Stimulated activated CD8-positive, alpha-beta memory T cell treated with anti-CD3 and anti-CD28 coated beads, Interleukin-7, amount 100 ng/mL, for 4 hours (primary cell): ENCODE measurements at places on chromosomes 6 and 20.

- no peak for DNase-seq
Observed at GRCh38 chr6:52336919-52337561, 24.9 kb upstream of the PAQR8 start.

GRCh38 chr20:34881689-34882088 lies 5.3 kb downstream of the ACSS2 start:
- no peak for DNase-seq

DNA sequence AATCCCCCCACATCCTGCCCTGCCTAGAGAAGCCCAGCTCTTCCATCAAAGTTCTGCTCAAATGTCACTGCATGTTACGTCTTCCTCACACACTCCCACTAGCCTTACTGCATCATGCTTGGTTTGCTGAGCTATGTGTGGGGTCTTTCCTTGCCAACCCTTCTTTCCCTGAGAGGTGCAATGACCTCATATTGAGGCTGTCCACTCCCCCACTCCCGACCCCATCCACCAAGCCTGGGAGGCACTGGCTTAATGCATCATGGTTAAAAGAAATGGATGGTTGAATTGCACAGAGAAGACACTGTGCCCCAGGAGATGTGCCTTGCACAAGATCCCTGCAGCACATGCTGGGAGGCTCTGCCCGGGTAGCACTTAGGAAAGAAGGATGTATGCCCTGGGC lies 7.7 kb upstream of the IRF4 start:
- no peak for DNase-seq

DNA sequence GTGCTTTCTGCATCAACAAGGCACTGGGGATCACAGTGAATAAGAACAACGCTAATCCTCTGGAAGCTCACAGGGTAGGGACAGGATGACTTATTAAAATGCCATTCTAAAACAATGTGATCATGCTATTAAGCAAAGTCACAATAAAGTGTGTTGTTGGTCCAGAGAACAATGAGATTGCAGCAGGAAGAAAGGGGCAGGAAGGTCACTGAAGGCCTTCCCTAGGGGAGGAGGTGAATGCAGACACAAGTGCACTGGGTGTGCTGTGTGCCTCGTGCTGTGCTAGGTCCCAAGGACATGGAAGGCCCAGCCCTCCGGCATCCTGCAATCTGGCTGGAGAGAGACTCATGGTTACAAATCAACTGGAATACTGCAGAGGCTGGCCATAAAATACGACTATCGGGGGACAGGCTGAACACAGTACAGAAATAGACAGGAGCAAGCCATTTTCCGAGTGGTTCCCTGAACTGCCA lies 55.7 kb downstream of the LYRM4 start:
- no peak for DNase-seq

GRCh38 chr6:1377526-1377925 lies 11.8 kb upstream of the FOXF2 start:
- DNase-seq = no peak

GRCh38 chr6:121504227-121504626 lies 68.8 kb downstream of the GJA1 start:
- no peak for DNase-seq

- DNase-seq = no peak
Observed at GRCh38 chr20:21523895-21524294, 10.0 kb upstream of the NKX2-2 start.

DNA sequence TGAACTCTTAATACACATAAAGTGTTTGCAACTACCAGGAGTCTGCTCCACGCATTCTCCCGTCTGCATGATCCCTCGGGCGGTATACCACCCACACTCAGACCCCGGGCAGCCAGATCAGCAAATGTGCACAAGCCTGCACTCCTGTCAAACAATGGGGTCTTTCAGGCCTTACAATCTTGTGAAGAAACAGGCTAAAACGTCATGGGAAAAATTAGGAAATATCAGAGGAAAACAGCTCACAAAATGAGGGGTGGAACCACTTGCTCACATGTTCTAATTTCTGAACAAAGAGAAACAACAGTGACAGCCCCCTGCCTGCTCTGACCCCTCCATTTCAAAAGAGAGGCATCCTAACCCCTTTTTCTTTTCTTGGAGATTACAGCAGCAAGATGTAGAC lies 69.4 kb downstream of the BACH2 start:
- no peak for DNase-seq

GRCh38 chr6:149190224-149190831 lies 127.2 kb upstream of the TAB2 start:
- DNase-seq = no peak

DNA sequence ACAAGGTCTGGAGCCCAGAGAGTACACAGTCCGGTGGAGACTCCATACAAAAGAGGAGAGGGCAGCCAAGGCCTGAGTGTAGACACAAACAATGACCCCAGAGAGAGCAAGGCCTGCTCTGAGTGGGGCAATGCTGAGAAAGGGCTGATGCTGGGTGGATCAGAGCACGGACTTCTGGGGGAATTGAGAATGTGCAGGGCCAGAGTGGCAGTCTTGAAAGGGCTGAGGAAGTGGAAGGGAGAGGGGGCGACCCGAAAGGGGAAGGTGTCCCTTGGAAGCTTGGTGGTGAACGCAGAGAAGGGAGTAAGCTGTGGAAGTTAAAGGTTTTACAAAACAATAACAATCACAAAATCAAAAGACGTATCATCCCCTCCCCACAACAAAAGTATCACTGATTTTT lies 12.0 kb upstream of the GRM4 start:
- DNase-seq = no peak

DNA sequence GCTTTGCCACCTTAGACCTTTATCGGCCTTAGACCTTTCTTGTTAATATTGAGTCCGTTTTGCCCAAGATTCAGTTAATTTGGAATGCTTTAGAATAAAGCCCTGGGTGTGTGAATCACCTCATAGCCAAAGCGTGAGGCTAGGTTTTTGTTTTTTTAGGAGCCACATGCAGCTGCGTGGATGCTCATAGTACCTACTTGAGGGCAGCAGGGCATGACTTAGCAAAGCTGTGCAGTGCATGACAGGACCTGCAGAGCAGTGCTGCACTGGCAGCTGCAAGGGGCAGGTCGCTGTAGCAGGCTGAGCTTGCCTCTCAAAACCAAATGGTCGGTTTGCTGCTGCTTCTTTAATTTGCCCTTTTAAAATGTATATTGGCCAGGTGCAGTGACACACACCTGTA lies 116.1 kb downstream of the JAG1 start:
- DNase-seq = no peak

GRCh38 chr6:116672306-116672705 lies 3.7 kb upstream of the ZUP1 start:
- no peak for DNase-seq

GRCh38 chr20:1894951-1895673 lies at the start of gene SIRPA:
SIRPA (plus strand) TSS chr20:1895407; CDS start chr20:1895448, 41 bp downstream.
- DNase-seq = no peak

DNA sequence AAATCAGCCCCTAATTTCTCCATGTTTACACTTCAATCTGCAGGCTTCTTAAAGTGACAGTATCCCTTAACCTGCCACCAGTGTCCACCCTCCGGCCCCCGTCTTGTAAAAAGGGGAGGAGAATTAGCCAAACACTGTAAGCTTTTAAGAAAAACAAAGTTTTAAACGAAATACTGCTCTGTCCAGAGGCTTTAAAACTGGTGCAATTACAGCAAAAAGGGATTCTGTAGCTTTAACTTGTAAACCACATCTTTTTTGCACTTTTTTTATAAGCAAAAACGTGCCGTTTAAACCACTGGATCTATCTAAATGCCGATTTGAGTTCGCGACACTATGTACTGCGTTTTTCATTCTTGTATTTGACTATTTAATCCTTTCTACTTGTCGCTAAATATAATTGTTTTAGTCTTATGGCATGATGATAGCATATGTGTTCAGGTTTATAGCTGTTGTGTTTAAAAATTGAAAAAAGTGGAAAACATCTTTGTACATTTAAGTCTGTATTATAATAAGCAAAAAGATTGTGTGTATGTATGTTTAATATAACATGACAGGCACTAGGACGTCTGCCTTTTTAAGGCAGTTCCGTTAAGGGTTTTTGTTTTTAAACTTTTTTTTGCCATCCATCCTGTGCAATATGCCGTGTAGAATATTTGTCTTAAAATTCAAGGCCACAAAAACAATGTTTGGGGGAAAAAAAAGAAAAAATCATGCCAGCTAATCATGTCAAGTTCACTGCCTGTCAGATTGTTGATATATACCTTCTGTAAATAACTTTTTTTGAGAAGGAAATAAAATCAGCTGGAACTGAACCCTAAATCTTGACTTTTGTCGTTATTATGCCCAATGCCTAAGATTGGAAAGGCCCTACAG lies 4.5 kb downstream of the SOX4 start:
- DNase-seq = no peak

DNA sequence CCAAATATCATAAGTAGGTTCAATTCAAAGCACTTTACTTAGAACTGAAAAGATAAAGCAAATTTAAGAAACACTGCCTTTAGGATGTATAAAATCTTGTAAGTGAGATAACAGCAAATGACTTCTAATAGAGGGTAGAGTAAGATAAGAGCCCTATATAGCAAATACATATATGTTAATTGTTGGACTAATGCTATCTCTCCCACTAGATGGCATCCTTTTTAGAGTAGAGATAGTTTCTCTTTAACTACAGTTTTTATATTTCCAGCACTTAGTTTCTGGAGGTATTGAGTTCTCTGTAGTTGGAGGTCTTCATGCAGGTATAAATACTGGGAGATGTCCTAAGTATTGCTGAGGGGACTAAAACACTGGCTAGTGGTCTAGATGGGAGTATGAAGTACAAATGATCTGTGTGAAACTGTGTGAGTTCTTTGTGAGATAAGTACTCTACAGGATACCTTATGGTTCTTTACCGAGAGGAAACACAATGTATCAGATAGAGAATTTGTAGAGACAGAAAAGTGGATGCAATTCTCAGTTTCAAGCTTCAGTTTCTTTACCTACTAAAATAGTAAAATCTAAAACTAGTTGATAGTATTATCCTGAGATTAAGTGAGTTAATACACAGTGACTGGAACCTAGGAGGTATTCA lies 399.3 kb downstream of the KHDRBS2 start:
- DNase-seq = no peak

DNA sequence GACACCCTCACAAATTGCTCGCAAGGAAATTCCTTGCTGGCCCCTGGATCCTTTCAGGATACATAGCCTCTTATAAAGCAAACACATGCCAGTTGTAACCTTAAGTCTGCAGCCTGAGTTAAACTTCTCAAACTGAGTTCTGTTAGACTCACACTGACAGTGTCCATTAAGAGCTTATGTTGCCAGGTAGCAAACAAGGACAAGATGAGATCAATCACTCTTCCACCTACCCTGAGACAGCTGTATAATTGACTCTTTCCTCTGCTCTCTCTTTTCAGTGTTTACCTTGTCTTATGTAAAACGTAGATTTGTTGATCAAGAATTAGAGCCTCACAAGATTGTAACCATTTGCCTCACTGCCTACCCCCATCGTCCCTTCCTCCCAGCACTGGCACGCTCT lies 359.8 kb downstream of the EPM2A start:
- no peak for DNase-seq

- no peak for DNase-seq
Observed at GRCh38 chr6:9139746-9140145, 704.4 kb upstream of the SLC35B3 start.

- DNase-seq = no peak
Observed at GRCh38 chr6:88808381-88808780, 155.0 kb downstream of the RNGTT start.

DNA sequence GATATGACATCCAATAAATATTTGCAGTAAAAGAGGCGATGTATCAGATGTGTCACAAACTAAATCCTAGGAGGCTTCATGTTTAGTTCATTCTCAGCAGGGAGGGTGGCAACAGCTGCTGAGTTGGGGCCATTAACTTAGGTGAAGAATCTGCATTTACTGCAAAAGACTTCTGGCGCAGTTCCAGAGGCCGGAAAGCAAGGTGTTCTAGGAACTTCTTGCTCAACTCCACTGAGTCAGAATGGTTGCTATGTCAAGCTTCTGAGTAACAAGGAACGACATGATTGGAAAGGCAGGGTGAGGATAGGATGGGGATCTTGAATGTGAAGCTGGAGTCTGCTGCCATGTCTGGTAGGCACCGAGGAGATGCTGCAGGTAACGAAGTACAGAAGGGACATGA lies 11.7 kb downstream of the ADNP start:
- DNase-seq = no peak

DNA sequence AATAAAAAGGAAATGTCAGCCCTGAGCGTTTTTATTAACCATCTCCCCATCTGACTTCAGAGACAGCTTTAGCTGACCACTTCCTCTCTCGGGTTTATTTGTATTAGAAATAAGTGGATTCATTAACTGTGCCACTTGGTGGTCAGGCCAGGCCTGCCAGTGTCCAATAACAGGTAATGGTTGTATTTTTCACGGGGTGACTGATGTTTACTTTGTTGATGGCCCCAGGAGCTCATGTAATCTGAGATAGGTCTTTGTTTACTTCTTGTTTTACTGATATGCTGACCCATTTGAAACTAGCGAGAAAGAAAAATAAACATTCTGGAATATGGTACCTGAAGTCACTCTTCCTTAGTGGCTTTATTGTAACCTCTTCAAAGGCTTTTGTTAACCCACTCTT lies 504.3 kb upstream of the SLC35B3 start:
- no peak for DNase-seq

DNA sequence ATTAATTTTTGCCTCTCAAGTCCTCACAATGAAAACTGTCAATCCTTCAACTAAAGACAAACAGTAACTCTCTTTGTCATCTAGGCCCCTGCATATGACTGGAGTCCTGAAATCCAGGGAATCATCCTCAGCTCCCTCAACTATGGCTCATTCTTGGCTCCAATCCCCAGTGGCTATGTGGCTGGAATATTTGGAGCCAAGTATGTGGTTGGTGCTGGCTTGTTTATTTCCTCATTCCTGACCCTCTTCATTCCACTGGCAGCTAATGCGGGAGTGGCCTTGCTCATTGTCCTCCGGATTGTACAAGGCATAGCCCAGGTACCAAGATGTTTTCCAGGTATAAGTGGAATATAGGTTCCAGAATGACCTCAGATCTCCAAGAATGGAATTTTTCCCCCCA lies 15.4 kb downstream of the SLC17A4 start:
- DNase-seq = no peak

DNA sequence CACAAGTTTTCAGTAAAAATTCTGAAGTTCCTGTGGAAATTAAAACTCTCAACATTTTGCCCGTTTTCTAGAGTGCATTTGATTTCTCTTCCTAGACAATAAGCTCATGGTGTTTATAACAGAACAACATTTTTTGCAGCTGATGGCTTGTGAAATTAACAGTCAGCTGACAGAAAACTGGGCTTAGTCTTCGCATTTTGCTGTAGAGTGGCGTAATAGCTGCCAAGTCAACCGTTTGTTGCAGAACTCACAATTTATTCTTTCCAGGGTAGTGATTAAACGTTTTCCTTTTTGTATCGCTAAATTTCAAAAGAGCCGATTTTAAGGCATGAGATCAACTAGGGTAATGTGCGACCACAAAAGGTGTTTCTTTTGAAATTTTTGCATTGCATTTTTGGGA lies 1.4 kb downstream of the SPO11 start:
- DNase-seq = no peak
